Keratinocyte (primary cell): ENCODE measurements at places on chromosomes 1 and 21.

DNA sequence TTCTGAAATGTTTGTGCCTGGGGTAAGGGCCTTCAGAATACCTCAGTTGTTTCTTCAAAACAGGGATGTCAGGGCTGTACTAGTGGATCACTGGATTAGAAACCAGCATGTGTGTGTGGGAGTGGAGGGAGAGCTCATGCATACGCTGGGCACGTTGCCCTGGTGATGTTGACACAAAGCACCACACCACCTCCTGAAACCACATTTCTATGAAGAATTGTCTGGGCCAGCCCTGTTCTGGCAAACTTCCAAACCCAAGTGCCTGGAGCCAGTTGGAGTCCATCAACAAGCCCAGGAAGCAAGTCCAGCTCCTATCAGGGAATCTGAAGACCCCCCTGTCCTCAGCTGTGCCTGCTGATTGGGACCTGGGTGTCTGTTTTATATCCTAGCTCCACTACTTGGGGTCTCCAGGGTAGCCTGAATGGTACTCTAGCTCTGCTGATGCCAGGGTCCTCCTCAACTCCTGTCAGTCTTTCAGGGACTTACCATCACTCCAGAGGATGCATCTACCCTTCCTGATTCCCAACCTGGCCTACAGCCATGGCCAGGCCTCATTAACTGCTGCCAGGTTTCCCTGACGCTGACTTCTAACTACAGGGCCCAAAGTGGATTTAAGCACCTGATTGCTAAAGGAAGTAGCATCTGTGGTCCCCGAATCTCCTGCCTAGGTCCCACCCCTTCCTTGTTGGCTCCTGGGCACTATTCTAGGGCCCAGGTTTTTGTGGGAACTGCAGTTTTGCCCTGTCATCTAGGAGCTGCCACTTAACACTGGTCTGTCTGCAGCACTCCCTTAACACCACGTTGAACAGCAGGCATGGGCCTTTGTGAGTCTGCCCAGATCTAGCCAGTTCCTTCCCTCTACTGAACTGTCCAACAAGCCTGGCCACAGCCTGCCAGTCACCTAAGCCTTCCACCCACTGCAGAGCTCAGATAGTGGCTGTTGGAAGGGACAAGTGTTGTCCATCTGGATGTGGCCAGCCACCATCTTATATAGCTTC is 45.5 kb downstream of the LPAR3 start:
- no peaks in the 10 kb centered on the region for H3K27me3 ChIP-seq
- peak overlapping the region; percentile 33 for H3K4me3 ChIP-seq
- H3K36me3 ChIP-seq, result no peaks in the 10 kb centered on the region
- peak; percentile 87 for DNase-seq
- H3K4me1 ChIP-seq, result peaks cover 41% of the 10 kb centered on the region

DNA sequence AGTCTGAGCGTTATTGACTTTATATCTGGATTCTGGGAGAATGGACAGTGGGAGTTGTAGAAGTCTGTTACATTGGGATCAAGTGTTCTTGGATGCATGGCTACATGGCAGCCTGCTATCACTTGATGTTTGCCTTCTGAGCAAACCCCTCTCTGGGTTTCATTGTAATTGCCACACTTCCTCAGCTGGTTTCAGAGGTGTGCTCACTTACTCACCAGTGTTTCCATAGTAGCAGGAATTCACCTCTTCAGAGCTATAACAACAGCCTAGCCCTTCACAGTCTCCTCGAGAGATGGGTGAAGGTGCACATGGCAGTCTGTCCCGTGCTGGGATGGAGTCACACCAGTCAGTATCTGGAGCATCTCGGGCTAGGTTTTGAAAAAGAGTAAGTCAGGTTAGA is 2.6 kb downstream of the ZP4 start:
- no peak overlapping the region for H3K4me3 ChIP-seq
- no peaks in the 10 kb centered on the region for H3K27me3 ChIP-seq
- H3K27ac ChIP-seq, result peak overlapping the region; percentile 23
- DNase-seq, result no peak

GRCh38 chr1:27405074-27405473 is 12.7 kb downstream of the GPR3 start:
- peaks cover 42% of the 10 kb centered on the region for H3K4me1 ChIP-seq
- H3K4me3 ChIP-seq, result no peak overlapping the region
- DNase-seq, result peak; percentile 58
- H3K27me3 ChIP-seq, result no peaks in the 10 kb centered on the region

DNA sequence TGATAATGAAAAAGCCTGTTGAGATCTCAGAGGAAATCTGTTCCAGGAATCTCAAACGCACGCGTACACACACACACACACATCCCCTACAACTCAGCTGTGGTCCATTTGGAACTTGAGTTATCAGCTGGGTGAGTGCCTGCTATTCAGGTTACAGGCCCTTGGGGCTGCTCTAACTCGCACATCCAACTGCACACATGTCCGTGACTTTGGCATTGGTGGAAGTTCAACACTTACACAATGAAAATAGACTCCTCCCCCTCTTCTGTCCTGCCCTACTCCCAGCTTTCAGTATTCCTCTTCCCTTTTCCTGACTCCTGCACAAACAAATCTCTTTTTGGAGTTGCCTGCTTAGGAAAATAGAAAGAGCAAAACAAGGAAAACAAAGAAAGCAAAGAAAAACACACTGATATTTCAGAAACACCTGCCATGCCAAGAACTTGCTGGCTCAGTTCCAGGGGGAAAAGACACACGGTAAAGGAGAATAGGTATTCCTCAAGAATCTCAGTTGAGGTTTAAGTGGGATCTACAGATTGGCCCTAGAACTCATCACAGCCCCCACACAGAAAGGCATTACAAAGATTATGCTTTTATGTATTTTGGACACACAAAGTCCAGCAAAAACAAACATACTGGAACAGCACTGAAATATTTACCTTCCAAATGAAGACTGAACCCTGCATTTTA is 140.9 kb downstream of the TGFBR3 start:
- H3K27me3 ChIP-seq, result no peaks in the 10 kb centered on the region
- no peak for DNase-seq
- no peak overlapping the region for H3K4me3 ChIP-seq

DNA sequence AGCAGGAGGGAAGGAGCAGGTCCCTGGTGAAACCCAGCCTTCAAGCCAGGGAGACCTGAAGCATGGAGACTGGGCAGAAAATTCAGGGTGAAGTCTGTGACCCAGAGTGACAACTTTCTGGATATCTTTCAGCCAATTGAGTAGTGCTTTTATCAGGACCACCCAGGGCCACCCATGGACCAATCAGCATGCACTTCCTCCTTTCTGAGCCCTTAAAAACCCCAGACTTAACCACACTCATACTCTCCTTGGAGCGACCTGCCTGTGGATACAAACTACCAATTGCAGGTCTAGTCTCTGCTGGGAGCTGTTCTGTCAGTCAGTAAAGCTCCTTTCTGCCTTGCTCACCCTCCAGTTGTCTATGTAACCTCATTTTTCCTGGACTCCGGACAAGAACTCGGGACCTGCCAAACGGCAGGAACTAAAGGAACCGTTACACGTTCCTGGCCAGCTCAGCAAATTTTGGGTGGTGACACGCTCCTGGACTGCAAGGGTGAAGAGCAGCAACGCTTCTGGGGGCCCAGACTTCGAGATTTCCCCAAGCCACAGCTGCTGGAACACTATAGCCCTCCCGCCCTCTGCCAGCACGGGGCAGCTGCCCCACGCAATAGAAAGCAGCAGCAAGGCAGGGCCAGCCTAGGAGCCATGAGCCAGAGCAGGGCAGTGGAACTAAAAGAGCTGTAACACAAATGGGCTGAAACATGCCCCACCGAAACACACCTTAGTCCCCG is 1183.4 kb downstream of the AMY1C start:
- no peak overlapping the region for H3K27ac ChIP-seq
- H3K36me3 ChIP-seq, result no peaks in the 10 kb centered on the region
- H3K4me3 ChIP-seq, result no peak overlapping the region

- H3K4me1 ChIP-seq, result no peaks in the 10 kb centered on the region
- H3K36me3 ChIP-seq, result no peaks in the 10 kb centered on the region
- H3K27me3 ChIP-seq, result no peaks in the 10 kb centered on the region
- H3K4me3 ChIP-seq, result no peak overlapping the region
Measured at GRCh38 chr1:92367496-92367895, 68.6 kb downstream of the RPAP2 start.

DNA sequence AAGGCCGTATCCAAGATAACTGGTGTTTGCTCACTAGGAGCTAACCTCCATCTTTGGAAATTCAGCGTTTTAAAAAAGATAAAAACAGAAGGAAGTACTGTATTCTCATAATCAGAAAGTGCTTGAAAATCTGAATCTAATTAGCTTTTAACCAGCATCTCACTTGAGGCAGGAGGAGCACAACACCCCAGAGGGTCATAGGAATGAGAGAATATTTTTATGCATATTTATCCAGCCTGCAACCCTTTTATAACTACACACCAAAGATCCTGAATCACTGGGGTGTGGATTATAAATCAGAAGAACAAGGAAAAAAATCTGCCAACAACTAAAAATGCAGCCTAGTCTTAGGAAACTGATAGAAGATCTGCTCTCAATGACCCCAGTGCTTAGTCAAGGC is 68.0 kb upstream of the PTCH2 start:
- no peaks in the 10 kb centered on the region for H3K36me3 ChIP-seq
- no peaks in the 10 kb centered on the region for H3K27me3 ChIP-seq
- H3K4me1 ChIP-seq, result no peaks in the 10 kb centered on the region
- no peak for DNase-seq

- DNase-seq, result no peak
- no peak overlapping the region for H3K27ac ChIP-seq
- no peaks in the 10 kb centered on the region for H3K27me3 ChIP-seq
- no peaks in the 10 kb centered on the region for H3K4me1 ChIP-seq
- no peak overlapping the region for H3K4me3 ChIP-seq
Measured at GRCh38 chr1:101293461-101294051, 56.7 kb downstream of the S1PR1 start.

GRCh38 chr21:25837533-25838265 is 102.9 kb downstream of the GABPA start:
- no peaks in the 10 kb centered on the region for H3K36me3 ChIP-seq
- H3K27me3 ChIP-seq, result peaks cover 8% of the 10 kb centered on the region
- no peak for DNase-seq
- H3K4me1 ChIP-seq, result peaks cover 21% of the 10 kb centered on the region
- no peak overlapping the region for H3K27ac ChIP-seq
- no peak overlapping the region for H3K4me3 ChIP-seq

GRCh38 chr1:207649210-207649753 is 4.3 kb downstream of the CR1L start:
- no peak overlapping the region for H3K4me3 ChIP-seq
- H3K27me3 ChIP-seq, result peaks cover 12% of the 10 kb centered on the region
- no peak for DNase-seq
- peaks cover 2% of the 10 kb centered on the region for H3K4me1 ChIP-seq
- H3K27ac ChIP-seq, result no peak overlapping the region

- no peaks in the 10 kb centered on the region for H3K36me3 ChIP-seq
- H3K27ac ChIP-seq, result peak overlapping the region; percentile 47
- DNase-seq, result no peak
- H3K4me3 ChIP-seq, result peak overlapping the region; percentile 76
- H3K4me1 ChIP-seq, result peaks cover 18% of the 10 kb centered on the region
Measured at GRCh38 chr1:4655674-4656532, 1.5 kb downstream of the AJAP1 start.

DNA sequence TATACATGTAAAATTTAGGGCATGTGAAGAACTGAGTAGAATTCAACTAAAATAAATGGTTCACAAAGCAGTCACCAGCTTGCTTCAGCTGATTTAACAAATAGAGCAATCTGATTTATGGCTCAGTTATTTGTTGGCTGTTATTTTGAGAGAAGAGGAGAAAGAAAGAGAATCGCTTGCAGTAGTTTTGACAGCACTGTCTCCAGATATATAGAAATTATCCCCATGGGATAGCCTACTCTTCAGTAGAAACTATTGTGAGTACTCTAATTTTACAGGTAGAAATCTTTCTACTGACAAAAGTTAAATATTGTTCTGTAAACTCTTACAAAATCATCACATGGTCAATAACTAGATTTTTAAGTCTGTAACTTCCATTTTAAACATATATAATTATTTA is 1098.2 kb downstream of the MRPL39 start:
- H3K4me3 ChIP-seq, result no peak overlapping the region
- no peaks in the 10 kb centered on the region for H3K27me3 ChIP-seq
- H3K4me1 ChIP-seq, result no peaks in the 10 kb centered on the region
- DNase-seq, result no peak
- no peak overlapping the region for H3K27ac ChIP-seq

DNA sequence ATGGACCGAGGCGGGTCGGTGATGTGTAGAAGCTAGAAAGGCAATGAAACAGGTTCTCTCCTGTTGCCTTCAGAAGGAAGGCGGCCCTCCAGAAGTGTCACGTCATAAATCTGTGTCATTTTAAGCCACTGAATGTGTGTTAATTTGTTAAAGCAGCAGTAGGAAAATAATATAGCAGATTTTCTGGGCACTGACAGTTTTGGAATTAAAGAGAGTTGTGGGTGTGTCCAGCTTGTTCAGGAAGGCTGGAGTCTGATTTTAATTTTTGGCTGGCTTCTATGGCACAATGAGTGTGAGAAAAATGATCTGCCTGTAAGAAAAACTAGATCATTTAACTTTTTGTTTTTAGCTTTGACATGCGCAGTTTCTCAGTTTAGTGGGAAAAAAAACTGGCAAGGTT is 177.3 kb downstream of the EDEM3 start:
- no peak overlapping the region for H3K4me3 ChIP-seq
- H3K27me3 ChIP-seq, result no peaks in the 10 kb centered on the region
- no peak overlapping the region for H3K27ac ChIP-seq
- no peaks in the 10 kb centered on the region for H3K4me1 ChIP-seq
- H3K36me3 ChIP-seq, result peaks cover 1% of the 10 kb centered on the region
- no peak for DNase-seq

DNA sequence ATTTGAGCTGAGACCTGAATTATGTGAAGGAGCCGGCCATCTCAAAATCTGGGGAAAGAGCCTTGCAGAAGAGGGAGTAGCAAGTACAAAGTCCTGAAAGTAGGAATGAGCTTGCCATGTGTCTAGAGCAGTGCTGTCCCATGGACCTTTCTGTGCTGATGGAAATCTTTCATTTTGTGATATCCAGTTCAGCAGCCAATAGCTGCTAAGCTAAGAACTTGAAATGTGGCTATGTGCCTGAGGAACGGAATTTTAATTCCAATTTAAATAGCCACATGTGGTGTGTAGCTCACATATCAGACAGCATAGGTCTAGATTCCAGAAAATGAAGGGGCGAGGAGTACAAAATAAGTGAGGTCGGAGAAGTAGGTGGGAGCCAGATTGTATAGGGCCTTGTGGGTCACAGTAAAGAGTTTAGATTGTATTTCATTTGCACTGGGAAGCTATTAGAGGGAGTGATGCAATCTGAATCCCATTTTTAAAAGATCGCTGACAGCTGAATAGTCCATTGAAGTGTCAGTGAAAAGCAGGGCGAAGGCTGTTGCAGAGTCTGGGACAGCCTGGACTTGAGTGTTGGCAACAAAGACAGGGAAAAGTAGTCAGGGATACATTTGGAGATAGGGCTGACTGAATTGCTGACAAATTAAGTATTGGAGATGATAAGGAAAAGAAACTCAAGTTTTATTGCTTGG is 80.3 kb downstream of the TMEM200B start:
- no peaks in the 10 kb centered on the region for H3K27me3 ChIP-seq
- H3K36me3 ChIP-seq, result no peaks in the 10 kb centered on the region
- DNase-seq, result no peak
- H3K27ac ChIP-seq, result no peak overlapping the region
- no peak overlapping the region for H3K4me3 ChIP-seq
- no peaks in the 10 kb centered on the region for H3K4me1 ChIP-seq
